ENCODE measurements at places on chromosomes 4 and X. TPM values are rescaled to one million over a fixed set of nuclear protein-coding genes. Genes with fewer than 3 reads are reported as not detected.

GABRQ gene
- 1.6 TPM for total RNA-seq

CT45A2 gene
- not detected for total RNA-seq

LANCL3 gene
- total RNA-seq: 2.5 TPM

ACE2 gene
- 1.7 TPM for total RNA-seq

PHOX2B gene
- 0.55 TPM for total RNA-seq

RIPPLY1 gene
- total RNA-seq: not detected

USP17L19 gene
- total RNA-seq: not detected

CXCL3 gene
- 1.5 TPM for total RNA-seq

SSR4 gene
- 53.0 TPM for total RNA-seq

ADD1 gene
- total RNA-seq: 304 TPM

P2RY8 gene
- total RNA-seq: 1.4 TPM

COL25A1 gene
- total RNA-seq: 65.3 TPM

DCK gene
- 37.0 TPM for total RNA-seq

ELOVL6 gene
- total RNA-seq: 23.7 TPM

RS1 gene
- total RNA-seq: 39.0 TPM
